ENCODE measurements at places on chromosomes 13 and 19. TPM values are rescaled to one million over a fixed set of nuclear protein-coding genes. Genes with fewer than 3 reads are reported as not detected.

PLK5 gene
- polyA plus RNA-seq: 0.07 TPM

DNA sequence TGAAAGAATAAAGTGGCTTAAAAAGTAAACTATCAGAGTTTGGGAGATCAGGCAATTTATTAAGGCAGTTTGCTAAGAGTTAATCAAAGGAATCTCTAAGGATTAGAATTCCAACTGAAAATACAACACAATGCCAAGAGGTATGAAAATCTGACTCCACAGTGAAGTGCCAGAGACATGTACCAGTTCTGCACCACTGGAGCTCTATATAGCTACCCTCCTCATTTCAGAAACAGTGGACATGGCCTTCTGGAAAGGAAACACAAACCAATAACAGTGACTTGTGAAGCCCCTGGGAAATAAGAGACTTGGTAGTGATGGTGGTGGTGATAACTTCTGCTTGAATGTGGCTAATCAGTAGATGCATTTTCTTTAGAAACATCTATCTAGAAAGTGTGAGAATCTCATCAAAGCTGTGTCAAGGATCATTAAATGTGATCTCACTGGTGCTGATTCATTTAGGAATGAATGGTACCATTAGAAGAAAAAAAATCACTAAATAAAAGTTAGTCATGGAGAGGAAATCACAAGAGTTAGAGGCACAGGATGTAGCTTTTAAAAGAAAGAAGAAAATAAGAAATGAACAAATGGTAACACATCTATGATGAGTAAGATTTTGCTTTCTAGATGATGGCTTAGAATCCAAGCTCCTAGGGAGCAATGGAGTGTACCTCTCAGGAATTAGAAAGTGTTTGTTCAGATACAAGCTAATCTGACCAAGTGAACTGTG is 20.1 kb upstream of the N4BP2L1 start:
- DNase-seq: no peak

GRCh38 chr19:10820173-10820572 is 15.8 kb downstream of the TMED1 start:
- DNase-seq: no peak

GRCh38 chr19:46494146-46494940 is 1.3 kb downstream of the PNMA8B start:
- DNase-seq: no peak
